Activated CD4-positive, alpha-beta T cell treated with anti-CD3 and anti-CD28 coated beads for 24 hours (primary cell): ENCODE measurements at places on chromosomes 3 and 15.

DNA sequence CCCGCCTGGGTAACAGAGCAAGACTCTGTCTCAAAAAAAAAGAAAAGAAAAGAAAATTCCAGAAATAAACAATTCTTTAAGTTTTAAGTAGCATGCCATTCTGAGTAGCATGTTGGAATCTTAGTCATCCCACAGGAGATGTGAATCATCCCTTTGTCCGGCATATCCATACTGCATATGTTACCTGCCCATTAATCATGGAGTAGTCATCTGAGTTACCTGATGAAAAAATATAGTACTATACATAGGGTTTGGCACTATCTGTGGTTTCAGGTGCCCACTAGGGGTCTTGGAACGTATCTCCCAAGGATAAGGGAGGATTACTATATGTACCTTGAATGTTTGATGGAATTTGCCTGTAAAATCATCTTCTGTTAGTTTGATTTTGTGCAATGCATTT, 6.3 kb upstream of the CCR4 start:
- DNase-seq = no peak

- no peak for DNase-seq
Observed at GRCh38 chr3:52454250-52454937, 553 bp upstream of the TNNC1 start.

DNA sequence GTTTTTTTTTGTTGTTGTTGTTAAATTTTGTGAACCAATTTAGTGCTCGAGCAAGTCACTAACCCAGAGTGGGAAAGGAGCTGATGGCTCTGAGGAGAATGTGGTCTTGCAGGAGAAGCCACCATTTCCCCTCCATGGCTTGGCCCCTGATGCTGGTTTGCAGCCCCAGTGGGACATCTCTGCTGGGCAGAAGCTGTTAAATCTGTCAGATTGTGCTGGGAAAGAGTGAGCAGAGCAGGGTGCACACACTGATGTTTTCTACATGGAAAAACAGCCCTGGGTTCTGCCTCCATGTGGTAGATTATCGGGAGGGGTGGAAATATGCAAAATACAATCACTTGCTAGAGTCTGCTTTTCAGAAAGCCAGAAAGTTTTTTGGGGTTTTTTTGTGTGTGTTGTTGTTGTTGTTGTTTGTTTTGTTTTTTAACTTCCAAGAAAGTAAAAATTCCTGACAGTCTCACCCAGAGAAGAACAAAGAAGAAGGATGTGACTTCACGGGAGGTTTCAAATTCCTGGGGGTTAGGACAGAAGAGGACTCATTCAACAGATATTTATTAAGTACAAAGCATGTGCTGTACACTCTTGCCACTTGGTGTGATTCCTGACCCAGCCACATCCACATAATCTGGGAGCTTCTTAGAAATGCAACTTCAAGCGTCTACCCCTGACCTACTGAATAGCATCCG, 133.7 kb downstream of the FOXB1 start:
- no peak for DNase-seq

- no peak for DNase-seq
Observed at GRCh38 chr3:188904670-188905069, 267.1 kb upstream of the TPRG1 start.

GRCh38 chr3:112860898-112861297, 14.2 kb upstream of the CD200R1L start:
- no peak for DNase-seq

DNA sequence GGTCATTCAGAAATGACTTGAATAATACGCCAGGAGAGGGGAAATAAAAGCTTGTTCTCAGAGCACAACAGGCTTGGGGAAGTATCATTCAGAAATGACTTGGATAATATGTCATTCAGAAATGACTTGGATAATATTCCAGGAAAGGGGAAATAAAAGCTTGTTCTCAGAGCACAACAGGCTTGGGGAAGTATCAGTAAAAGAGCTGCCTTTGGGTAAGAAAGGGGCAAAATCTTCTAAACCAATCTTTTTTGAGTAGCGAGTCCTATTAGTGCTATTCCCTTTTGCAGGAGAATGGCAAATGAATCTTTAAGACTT, 20.9 kb downstream of the GABRR3 start:
- no peak for DNase-seq

DNA sequence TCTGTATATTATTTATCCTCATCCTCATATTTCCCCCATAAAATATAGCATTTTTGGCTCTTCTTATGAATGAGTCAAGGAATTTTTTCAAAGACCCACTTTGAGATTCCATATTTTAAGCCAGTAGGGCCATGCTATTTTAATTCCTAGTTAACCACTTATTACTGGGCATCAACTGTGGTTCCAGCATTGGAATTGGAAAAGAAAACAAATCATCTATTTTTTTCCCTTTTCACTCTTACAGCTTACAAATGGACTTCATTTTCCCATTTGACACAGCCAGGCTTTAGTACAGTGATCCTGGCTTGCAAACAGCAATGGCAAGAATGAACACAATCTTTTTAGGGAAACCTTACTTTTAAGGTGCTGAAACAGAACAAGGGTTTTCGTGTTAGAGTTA, 19.4 kb upstream of the PLCL2 start:
- no peak for DNase-seq
